ENCODE measurements at places on chromosomes 4 and X.
A peak's percentile ranks its signal among the peaks of the same experiment; 100 is the strongest.

GRCh38 chr4:181478656-181479055, 764.5 kb upstream of the TENM3 start:
- DNase-seq: no peak

- no peak for DNase-seq
Measured at GRCh38 chr4:37634180-37634579, 52.0 kb downstream of the RELL1 start.

- peak; percentile 77 for DNase-seq
Measured at GRCh38 chr4:140233791-140234696, 80.1 kb upstream of the MAML3 start.

- DNase-seq: peak; percentile 79
Measured at GRCh38 chr4:158535130-158535614, 13.5 kb downstream of the RXFP1 start.

- DNase-seq: peak; percentile 62
Measured at GRCh38 chrX:13369256-13370030, 49.6 kb upstream of the ATXN3L start.

DNA sequence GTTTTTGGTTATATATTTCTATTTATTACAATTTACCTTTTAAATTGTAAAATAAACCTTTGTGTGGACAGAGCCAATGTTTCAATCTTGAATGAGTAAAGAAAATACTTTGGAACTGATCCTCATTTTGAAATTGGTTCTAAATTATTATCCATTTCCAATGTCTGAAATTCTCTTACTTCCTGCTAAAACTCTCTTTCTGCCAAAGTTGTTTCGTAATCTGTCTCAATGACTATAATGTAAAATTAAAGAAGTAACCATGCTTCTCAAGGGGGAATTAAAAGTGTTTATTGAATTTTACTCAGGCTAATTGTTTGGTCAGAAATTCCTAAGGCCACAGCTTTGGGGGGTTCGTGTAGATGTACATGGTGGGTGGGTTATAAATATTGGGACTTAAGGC, 34.8 kb downstream of the YIPF6 start:
- DNase-seq: no peak

- DNase-seq: no peak
Measured at GRCh38 chr4:2276581-2277325, 14.8 kb upstream of the MXD4 start.

DNA sequence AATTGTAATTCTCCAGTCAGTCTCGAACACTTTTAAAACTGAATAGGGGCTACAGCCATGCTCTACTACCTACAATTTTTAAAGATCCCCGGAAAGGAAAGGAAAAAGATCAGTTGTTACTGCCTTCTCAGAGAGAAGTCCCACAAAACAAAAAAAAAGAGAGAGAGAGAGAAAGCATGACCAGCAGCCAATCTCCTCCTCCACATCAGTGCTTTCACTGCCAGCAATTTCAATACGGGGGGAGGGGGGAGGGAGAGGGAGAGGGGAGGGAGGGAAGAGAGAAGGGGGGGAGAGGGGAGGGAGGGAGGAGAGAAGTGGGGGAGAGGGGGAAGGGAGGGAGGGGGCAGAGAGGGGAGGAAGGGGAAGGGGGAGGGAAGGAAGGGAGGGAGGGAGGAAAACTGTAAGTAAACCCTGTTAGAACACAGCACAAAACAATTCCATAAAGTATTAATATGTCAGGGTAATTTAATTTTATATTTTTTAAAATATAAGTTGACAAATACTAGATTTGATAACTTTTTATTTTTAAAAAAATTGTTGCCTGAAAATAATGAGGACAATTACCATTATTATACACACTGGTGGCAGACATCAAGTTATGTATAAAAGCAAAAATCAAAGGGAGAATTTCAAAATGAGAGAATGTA, 108.0 kb downstream of the LRBA start:
- peak; percentile 14 for DNase-seq

- DNase-seq: peak; percentile 83
Measured at GRCh38 chr4:105859233-105859632, 36.0 kb upstream of the NPNT start.

DNA sequence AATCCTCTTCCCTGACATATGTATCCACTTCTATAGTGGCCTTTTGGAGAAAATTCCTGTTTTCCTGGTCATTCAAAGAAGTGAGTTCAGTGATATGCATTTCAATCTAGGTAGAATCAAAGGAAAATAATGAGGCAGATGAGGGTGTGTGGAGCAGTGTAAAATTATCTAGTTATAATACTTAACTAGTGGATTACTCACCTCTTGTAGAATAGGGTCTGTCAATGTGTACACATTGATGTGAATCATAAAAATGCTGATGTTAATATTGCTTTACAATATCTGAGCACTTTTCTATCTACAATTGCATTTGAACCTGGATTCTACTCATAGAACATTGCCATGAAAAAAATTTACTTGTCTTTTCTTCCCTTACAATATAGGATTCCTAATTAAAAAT, 293.5 kb downstream of the GBA3 start:
- DNase-seq: no peak

DNA sequence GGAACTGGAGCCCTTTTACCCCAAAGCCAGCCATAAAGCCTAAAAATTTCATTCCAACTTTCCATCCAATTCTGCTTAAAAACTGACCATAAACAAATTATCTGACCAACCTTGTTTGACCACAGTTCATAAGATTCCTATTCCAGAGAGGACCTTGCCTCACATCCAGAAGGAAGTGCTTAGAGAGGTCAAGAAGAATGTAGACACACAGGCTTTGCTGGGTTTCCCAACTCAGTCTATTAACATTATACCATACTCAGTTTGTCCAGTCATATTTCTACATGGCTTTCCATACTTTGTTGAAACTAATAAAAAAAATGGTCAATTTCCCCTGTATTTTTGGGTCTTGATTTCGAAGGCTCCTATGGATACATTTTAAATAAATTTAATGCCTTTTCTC, 1522.5 kb downstream of the ARAP2 start:
- no peak for DNase-seq

- DNase-seq: no peak
Measured at GRCh38 chr4:19823781-19824180, 427.9 kb upstream of the SLIT2 start.

GRCh38 chr4:1711571-1712215, 426 bp downstream of the SLBP start:
- peak; percentile 76 for DNase-seq

- peak; percentile 4 for DNase-seq
Measured at GRCh38 chr4:187124331-187124730, 400.7 kb upstream of the FAT1 start.

DNA sequence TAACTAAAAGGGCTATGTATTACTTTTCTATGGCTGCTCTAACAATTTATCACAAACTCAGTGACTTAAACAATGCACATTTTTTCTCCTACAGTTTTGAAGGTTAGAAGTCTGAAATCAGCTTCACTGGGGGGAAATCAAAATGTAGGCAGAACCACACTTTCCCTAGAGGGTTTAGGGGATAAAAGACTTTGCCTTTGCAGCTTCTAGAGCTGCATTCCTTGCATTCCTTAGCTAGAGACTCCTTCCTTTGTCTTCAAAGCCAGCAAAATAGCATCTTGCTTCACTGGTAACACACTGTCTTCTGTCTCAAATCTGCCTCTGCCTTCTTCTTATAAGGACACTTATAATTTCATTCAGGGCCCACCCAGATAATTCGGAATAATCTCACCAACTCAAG, 152.4 kb upstream of the SPIN4 start:
- DNase-seq: peak; percentile 59

DNA sequence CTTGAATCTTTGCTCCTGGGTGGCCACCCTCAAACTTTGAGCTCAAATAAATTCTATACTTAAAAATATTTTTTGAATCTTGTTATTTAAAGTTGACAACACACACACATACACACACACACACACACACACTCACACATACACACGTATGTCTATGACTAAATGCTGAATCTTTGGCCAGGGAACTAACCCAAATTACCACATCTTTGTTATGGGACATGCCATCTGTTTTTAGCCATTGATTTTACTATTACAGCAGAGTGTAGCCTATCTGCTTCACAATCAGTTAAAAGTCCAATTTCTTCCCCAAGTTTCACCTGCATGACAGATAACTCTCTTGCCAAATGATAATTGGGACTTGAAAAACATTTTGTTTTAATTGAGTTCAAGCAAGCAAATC, 45.0 kb upstream of the USP46 start:
- DNase-seq: no peak

DNA sequence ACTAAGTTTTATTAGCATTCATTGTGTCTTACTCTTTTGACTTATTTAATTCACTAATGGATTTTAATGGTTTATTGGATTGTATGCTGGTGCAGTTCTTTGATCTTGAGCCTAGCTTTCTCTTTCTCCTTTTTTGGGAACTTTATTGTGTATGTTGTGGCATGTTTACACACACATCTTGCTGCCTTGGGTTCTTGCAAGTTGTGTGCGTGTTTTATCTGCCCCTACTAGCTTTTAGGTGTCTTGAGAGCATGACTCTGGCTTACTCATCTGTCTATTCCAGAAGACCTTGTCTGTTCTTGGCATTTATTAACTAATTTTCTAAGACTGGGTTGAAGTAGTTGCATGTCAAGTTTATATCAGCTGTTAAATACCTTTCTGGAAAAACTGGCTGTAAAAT, 2.7 kb downstream of the TMEM165 start:
- DNase-seq: peak; percentile 48

- DNase-seq: no peak
Measured at GRCh38 chr4:66805582-66805981, 739.7 kb downstream of the CENPC start.

GRCh38 chrX:29666366-29666765, 549.0 kb upstream of the MAGEB2 start:
- DNase-seq: peak; percentile 17

DNA sequence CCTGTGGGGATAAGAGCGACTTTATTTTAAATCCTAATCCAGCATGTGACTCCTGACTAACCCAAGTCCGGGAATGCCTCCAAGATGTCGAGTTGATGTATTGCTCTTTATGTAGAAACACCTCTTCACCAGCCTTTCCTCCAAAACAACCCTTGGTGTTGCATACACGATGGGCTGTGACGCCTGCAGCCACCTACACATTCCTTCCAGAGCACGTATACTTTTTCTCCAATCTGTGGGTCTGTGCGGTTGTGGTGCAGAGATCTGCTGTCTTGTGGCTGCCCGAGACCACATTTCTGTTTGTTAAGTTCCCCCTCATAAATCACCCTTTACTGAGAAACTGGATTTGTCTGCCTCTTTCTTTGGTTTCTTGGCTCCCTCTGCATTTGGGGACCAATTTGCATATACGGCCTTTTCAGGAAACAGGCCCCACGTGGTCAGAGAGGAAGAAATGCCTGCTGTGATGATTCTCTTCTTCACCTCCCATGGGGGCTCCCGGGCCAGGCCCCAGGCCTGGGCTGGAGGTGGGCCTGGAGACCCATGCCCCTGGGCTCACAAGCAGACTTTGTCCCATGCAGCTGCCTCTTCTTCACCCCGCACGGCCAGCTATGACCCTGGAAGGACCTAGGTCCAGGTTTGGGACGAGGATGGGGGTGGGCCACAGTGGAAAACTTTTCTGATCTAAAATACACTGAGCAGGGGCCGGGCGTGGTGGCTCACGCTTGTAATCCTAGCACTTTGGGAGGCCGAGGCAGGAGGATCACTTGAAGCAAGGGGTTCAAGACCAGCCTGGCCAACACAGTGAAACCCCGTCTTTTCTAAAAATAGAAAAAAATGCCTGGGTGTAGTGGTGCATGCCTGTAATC, 21.4 kb upstream of the AFAP1 start:
- DNase-seq: peak; percentile 89

DNA sequence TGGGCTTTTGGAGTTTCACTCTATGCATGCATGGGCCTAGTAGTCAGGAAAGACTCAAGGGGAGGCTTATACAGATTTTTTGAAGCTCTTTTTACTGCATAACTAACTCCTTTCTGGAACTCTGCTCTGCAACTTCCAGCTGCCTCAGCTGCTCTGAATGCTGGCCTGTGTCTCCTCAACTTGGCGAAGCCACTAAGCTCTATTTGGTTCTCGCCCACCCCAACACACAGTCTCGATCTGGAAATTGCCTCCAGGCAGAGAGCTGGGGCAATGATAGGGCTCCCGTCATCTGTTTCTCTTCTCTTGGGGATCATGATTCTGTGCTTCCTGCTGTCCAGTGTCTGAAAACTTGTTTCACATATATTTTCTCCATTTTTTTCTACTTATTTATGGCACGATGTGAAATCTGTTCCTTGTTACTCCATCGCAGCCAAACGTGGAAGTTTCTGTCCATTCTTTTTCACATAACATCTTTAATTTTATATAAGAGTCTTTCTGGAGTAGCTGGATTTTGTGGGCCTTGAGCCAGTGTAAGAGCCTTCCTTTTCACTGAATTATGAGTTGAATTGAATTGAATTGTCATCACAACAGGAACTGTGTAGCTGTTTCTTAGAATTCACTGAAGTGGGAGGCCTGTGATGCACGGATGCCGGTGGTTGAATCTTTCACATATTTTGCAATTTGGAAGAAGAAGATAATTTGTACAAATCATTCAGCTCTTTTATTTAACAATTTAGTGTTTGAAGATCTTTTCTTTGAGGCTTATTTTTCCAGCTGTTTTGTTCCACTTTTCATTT, 9.0 kb downstream of the ZNF275 start:
- DNase-seq: no peak

All from choroid plexus epithelial cell (primary cell).